ENCODE measurements at places on chromosomes 3 and 15.

- no peak for DNase-seq
These were observed 11.6 kb downstream of the FSIP1 start for GRCh38 chr15:39770748-39771689.

- DNase-seq = no peak
These were observed 131.2 kb downstream of the RAP2B start for GRCh38 chr3:153293265-153293664.

GRCh38 chr3:125670945-125671344, 75.6 kb upstream of the OSBPL11 start:
- DNase-seq = no peak

- DNase-seq = no peak
These were observed 10.7 kb downstream of the ARID3B start for GRCh38 chr15:74551714-74552113.

DNA sequence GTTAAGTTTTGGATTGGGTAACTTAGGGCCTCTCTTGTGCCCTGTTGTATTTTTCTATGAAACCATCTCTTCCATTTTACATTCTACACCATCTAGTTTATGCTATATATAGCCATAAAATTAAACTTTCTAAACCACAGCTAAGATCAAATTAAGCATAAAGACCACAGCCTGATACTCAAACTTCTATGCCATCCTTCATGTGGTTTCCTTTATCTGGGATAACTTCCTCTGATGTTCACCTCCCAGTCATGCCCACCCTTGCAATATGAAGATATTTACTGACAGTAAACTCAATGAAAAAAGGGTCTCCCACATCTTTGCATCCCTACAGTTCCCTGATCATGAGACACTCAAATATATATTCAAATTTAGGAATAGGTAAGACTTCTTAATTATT, 4.2 kb downstream of the SELENOK start:
- DNase-seq = no peak

DNA sequence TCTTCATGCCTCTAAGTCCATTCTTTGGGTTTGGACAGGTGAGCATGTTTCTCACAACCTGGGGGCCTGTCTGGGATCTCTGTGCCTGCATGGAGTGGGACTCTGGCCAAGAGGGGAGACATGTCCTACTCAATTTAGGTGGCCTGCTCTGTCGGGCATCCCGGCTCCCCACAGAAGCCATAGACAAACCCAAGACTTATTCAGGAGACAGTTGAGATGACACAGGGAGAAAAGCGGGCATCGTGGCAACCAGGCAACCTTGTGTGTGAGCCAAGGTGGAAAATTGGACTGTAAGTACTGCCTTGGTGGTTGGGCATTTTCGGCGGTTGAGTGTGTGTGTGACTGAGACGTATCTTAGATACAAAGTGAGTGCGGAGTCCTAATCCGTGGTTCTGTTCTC, 40.5 kb downstream of the PPCDC start:
- DNase-seq = no peak

- DNase-seq = no peak
These were observed 37.9 kb downstream of the RPL39L start for GRCh38 chr3:187101184-187102072.

GRCh38 chr3:46361408-46362283, 7.7 kb downstream of the CCR2 start:
- DNase-seq = no peak

GRCh38 chr15:92877000-92877399, 23.1 kb upstream of the CHD2 start:
- DNase-seq = no peak

DNA sequence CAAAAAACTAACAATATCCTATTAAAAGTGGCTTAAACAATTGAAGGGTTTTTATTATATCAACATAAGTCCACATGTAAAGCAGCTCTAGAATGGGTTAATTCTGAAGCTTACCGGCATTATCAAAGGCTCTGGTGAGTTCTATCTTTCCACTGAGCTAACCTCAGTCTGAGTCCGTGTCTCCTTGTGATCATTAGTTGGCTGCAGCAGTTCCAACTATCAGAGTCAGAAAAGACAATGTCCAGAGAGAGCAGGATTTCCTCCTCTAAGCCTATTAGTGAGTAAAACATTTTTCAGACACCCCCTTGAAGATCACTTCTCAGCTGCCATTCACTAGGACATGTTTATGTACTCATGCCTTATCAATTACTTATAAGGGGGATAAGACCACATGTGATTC, 49.9 kb downstream of the DHX36 start:
- DNase-seq = no peak

DNA sequence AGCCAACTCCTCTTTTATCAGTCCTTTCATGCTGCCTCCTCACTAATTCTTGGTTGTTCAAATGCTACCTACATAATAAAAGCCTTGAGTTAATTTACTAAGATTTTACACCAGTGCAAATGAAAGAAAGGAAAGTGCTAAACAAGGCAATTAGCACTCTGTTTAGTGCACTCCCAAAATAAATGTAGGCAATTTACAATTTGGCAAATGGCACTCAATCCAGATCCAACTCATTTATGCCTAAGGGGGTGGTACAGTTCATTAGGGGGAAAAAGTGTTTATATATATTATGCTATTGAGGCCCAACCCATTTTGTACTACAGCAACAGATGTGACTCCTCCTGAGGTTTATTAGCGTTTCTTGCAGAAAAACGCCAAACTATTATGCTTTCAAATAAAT, 370.1 kb downstream of the NR2F2 start:
- DNase-seq = no peak

DNA sequence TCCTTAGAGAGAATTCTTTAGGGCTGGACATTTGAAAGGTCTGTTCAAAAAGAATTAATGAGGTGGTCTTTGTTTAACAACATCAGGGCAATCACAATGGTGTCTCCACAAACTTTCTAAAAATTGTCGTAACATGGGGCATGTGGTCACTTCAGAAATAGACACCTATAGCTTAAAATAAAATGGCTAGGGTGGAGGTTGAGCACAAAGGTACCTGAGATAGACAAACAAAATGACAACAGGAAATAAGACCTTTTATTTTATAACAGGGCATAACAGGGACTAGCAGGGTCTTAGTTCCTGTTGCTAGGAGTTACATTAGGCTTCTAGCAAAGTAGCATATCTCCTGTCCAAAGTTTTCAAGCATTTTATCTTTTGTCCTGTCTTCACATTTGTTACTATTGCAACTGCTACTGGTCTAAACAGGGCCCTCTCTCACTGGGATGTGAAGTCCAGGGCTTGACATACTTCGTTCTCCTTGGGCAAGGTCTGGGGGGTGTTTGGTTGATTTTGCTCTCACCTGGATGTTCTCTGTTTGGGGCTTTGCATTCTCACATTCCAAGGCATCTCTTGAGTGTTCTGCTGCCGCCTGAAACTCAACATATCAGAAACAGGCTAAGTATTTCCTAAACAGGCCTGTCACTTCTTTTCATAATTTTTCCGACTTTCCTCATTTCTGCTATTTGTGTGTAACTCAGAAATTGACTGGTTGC, 3.0 kb downstream of the GCSAM start:
- no peak for DNase-seq

GRCh38 chr15:78618064-78618463, 2.7 kb downstream of the CHRNA3 start:
- DNase-seq = no peak

DNA sequence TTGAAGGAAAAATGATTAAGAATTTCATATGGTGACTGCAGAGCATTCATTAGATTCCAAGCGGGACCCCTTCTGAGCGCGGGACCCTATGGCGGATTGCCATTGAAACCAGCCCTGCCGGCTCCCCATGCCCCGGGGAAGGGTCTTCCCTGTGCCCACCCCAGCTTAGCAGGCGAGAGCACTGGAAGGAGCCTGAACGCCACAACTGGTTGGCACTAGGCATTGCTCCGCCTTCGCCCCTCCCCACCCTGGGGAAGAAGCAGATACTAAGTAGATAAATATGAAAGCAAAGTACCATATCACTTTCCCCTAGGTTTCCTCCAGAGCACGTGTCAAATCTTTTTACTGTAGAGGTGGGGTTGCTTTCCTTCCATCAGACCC, 70.7 kb downstream of the CYP19A1 start:
- no peak for DNase-seq

GRCh38 chr3:53300826-53301225, 45.0 kb upstream of the TKT start:
- DNase-seq = no peak

DNA sequence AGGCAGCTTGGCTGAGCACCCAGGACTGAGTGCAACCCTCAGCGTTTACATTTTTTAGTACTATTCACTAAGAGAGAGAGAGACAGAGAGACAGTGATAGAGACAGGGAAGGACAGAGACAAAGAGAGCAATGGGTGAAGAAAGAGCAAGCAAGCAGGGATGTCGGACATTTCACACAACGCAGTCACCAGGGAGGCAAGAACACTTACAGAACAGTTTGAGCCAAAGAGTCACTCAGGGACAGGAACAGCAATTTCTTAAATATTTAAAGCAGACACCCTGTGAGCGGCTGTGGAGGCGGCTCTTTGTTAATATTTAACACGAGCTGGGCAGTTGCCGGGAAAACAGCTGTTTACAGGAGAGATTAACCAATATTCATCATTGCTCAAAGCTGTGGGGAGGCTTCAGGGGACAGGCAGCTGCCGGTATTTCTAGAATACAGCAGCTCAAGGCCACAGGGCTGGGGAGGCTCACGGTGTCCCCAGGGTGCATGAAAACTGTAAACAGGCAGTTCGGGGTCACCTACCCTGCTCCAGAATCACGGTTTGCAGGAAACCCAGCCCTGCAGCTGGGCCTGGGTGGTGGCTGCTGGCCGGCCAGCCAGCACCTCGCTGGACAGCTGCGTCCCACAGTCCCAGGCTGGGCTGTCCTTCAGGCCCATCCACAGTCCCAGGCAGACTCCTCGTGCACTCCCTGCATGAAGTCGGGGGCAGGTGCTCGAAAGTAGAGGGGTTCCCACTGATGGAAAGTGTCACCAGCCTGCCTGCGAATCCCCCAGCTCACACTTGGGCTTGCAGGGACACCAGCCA, 38.8 kb upstream of the PCSK6 start:
- DNase-seq = no peak

DNA sequence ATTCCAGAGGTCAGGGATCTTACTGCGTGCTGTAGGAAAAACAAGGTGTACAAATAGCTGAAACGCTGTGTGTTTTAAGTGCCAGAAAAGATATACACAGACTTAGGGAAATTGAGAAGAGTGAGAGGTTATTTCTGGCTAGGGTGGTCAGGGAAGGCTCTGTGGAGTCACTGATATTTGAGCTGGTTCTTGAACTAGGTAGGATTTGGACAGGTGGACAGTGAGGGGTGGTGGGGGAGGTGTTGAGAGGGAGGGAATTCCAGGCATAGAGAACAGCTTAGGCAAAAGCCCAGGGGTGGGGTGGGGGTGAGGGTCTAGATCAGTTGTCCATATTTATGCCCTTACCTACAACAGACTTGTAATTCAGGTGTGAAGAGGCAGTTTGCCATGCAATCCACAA, 7.0 kb downstream of the SEMA6D start:
- no peak for DNase-seq

- DNase-seq = no peak
These were observed 6.5 kb downstream of the CELF6 start for GRCh38 chr15:72313448-72313840.
